ENCODE measurements at places on chromosomes 11 and 22.

- DNase-seq = no peak
Observed at GRCh38 chr11:115993590-115993989, 489.4 kb upstream of the CADM1 start.

DNA sequence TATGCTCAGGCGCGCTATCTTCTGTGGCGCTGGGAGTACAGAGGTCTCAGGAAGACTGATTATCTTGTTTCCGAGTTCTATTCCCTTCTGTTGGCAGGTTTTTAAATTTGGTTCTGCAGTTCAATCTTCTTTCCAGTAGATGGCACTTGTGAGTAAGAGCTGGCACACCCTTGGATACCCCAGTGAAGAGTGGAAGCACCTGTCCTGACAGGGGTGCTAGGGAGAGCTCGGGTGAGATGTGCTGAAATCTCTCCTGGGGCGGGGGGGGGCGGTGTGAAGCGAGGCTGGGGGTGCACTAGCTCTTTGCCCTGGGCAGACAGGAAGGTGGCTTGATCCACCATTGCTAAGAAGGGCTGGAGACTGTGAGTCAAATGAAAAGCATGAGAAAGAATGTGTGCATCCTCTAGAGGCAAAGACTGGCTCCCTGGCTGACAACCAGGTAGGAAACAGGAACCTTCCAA, 679.9 kb upstream of the CCDC179 start:
- no peak for DNase-seq

DNA sequence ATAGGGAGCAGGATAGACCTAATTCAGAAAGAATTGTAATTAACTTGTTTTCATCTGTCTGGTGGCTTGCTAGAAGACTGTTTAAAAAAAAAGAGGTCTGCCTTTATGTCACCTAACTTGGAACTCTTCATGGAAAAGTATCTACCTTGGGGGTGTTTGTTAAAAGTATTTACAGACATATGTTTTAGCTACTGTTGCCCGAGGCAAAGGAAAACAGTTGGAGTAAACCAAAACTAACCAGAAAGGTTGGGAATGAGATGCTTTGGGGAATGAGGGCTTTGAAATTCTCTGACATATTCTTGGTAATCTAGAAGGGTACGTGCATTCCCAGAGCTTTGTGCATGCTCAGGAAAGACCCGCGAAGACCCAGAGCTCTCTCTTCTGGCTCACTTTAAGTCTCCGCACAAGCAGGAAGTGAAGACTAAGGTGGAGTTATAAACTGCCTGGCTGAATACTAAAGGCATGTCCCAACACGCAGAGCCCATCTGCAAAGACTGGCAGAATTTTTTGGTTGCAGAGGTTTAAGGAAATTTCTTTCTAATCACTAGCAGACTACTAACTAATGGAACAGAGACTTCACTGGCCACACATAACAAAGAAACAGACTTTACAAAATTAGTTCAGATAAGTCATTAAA, 33.2 kb downstream of the HIKESHI start:
- DNase-seq = no peak

GRCh38 chr11:10502770-10503169, 38.2 kb downstream of the RNF141 start:
- no peak for DNase-seq

GRCh38 chr11:75421035-75421602, 11.9 kb downstream of the KLHL35 start:
- DNase-seq = peak; percentile 19

DNA sequence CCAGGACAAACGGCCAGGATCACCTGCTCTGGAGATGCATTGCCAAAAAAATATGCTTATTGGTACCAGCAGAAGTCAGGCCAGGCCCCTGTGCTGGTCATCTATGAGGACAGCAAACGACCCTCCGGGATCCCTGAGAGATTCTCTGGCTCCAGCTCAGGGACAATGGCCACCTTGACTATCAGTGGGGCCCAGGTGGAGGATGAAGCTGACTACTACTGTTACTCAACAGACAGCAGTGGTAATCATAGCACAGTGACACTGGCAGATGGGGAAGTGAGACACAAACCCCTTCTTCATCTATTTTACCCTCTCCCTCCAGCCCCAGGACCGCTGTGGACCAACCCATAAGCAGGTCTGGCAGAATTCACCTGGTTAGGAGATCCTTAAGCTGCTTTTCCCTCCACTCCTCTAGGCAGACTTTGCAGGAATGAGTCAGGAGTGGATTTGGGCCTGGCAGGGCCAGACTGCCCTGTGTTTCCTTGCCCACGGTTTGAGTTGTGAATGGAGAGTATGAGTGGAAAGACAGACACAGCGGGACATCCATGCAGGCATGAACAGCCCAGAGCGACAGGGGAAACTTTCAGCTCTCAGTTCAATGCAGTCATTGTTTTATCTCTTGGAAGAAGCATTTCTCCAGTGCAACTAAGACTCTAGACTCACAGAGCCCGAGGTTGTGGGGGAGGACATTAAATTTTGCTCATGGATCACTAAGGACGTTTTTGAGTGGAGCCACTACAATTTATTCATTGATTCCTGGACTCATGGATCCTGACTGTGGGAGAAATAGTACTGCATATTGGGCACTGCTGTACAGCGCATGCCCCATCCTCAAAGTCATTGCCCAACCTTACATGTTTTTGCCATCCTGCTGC, 75.3 kb upstream of the IGLL5 start:
- DNase-seq = no peak

DNA sequence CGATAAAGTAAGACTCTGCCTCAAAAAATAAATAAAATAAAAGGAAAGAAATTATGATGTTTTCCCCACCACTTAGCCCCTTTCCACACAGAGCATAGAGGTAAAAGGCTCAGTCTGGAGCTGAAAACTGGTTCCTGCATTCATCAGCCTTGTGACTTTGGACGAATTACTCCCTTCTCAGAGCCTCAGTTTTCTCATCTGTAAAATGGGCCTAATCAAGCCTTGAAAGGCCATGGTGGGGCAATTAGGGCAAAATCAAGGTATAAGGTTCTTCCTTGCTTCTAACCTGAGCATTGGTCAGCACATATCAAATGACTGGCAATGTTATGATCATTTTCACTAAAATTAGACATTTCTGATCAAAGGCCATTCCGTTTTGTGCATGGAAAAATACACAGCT, 417.7 kb downstream of the MN1 start:
- DNase-seq = no peak

DNA sequence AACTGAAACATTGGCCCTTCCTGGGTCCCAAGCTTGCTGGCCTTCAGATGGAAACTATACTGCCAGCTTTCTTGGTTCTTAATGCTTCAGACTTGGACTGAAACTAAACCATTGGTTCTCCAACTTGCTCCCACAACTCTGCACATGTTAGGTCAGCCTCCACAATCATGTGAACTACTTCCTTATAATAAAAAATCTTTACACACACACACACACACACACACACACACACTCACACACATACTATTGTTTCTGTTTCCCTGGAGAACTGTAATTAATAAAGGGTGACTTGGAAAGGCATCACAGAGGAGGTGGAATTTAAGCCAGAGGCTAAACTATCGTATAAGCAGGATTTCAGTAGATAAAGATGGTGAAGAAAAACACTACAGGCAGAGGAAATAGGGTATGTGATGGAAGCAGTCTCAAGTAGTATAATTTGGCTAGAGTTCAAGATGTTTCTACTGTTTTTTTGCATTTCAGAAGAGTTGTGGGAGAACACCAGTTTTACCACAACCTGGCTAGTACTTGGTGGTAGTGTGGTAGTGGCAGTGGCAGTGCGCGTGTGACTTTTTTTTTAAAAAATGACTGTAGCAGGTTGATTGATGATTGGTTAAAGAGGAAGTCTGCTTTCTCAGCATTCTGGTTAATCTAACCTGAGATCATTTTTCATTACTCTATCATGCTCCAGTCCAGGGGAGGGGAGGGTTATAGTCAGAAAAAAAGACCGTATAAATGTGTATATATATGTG, 70.1 kb downstream of the PDE3B start:
- DNase-seq = no peak

Measured in anterior cingulate cortex (tissue), 58 donors.